ENCODE measurements at places on chromosomes 5 and 9.

DNA sequence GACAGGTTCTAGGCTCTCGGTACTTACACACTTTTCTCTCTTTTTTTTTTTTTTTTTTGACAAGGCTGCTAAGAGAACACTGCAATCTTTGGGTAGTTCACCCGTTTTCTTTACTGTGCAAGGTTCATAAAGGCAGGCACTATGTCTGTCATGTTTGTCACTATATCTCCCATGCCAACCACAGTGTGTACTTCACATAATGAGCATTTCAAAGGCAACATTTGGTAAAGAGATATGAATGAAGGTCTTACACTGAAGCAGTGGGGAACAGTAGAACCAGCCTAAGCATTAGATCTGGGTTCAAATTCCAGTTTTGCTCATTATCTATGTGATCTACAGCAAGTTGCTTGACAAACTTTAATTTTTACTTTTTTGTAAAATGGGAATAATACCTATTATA, 1.5 kb upstream of the HMGCR start:
- no peak for DNase-seq

GRCh38 chr9:5364294-5365024, 24.8 kb upstream of the RLN1 start:
- DNase-seq: peak; percentile 71

GRCh38 chr5:78659714-78660113, 11.1 kb upstream of the LHFPL2 start:
- DNase-seq: no peak

DNA sequence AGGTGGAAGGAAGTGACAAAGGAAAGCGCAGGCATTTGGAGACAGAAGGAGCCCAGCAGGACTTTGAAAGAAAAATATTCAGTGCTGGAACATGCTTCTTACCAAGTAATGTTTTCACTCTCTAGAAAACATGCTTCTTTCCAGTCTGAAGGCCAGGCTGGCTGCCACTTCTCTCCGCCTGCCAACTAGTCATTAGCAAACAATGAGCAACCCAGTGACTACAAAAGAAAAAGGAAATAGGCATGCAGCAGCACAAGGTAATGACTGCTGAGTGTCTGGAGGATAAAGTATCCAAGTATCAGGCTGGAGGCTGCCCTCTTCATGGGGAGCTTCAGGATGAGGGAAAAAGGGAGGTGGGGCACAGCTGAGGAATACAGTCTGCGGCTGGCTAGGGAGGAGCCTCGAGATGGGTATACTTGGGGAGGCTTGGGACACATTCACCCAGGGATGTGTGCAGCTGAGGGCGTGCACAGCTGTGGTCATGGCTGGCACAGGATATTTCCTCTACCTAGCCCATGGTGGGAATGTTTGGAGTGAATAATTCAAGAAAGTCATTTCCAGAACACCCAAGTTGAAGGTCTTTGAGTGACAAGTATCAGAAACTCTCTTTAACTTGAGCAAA, 161.5 kb upstream of the KIF2A start:
- DNase-seq: no peak

GRCh38 chr9:118091226-118091625, 387.0 kb downstream of the TLR4 start:
- DNase-seq: no peak

- no peak for DNase-seq
Measured at GRCh38 chr9:135291165-135291564, 188.4 kb upstream of the PPP1R26 start.

GRCh38 chr5:65874241-65874640, 52.1 kb upstream of the ERBIN start:
- DNase-seq: no peak

- DNase-seq: peak; percentile 46
Measured at GRCh38 chr5:76337953-76338451, 65.1 kb upstream of the IQGAP2 start.

DNA sequence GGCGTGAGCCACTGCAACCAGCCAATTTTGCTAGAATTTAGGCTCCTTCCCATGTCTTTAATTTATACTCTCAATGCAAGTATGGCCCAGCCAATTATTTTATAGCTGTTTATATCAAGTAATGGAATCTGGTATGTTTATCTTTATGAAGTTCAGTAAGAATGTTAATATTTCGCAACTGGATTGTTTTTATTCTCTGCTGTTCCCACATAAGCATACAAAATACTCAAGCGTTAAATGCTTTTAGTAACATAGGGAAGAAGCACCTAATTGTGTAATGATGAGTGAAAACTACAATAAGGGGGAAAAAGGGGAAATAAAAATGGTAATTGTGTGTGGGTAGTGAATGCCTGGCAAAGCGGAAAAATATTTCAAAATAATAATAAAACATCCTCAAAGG, 21.3 kb downstream of the PWWP2A start:
- no peak for DNase-seq

GRCh38 chr5:171428168-171428696, 8.8 kb downstream of the FGF18 start:
- no peak for DNase-seq

DNA sequence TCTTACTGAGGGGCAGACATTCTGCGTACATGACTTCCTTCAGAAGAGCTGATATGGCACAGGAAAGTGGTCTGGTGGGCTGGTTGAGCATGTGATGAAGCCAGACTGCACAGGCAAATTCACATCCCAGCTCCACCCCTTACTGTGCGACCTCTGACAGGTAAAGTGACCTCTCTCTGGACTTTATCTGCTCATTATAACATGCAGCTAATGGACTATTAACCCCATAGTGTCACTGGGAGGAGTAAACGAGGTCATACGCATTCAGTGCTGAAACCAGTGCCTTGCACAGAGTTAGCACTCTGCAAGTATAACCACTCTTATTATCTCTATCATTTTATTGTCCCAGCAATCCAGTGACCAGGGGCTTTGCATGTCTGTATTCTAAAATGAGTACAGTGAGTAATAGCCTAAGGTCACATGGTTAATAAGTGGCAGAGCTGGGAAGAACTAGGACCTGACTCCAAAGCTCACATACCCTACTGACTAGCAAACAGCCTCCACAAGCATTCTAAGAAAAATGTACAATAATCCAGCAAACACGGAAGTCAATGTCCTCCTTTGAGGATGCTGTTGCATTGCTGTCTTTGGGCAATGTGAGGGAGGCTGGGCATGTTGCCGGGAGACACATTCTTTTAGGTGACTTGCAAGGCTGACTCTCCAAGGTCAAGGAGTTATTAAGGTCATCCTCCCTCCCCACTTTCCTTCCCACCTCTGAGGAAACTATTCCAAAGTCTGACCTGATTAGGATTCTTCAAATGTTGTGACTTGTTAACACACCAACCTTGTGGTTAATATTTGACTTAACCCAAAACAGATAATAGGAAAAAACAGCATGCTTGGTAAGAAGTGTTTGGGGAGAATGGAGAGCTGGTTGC, 19.0 kb downstream of the GLRX start:
- DNase-seq: no peak

DNA sequence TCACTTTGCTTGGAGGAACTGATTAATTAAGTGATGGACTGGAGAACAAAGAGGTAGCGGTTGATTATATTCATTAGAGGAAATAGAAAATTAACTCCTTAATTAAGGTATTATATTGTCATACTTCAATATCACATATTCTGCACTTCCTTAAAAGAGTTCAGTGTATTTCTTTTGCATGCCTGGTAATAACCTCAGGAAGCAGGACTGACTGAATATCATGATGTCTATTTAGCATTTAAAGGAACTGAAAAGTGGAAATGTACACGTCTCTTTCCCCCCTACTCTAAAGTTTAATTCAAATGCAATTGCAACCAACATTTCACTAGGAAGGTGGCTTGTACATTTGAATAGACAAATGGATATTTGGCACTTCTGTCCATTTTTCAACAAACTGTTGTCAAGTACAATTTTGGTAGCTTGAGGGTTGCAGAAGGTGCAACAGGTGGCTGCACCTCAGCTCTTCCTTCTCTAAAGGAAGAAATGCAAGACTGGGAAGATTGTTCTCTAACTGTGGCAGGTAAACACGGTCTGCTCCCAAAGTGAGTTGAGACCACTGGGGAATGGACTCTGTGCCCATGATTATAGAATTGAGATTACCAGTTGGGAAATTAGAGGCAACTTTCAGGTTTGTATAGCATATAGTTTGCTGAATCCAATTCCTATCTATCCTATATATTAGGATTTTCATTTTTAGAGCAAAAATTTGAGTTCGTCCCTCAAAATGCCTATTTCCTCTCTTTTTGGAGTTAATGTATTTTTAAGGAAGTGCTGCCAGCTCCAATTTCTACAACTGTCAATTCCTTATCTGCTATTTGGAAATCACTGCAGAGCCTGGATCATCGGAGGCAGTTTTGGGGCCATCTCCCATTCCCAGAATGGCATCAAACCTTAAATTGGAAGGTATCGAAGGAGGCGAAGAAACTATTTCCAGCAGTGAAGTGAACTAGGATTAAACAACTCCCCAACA, 98.9 kb upstream of the TAF11L2 start:
- DNase-seq: no peak

DNA sequence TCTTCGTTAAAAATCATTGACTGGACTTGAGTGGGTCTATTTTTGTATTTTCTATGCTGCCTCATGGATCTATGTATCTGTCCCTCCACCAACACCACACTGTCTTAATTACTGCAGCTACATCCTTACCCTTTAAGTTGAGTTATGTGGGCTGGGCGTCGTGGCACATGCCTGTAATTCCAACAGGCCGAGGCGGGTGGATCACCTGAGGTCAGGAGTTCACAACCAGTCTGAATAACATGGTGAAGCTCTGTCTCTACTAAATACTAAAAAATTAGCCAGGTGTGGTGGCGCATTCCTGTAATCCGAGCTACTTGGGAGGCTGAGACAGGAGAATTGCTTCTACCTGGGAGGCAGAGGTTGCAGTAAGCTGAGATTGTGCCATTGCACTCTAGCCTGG, 48.2 kb downstream of the XRCC4 start:
- DNase-seq: no peak

DNA sequence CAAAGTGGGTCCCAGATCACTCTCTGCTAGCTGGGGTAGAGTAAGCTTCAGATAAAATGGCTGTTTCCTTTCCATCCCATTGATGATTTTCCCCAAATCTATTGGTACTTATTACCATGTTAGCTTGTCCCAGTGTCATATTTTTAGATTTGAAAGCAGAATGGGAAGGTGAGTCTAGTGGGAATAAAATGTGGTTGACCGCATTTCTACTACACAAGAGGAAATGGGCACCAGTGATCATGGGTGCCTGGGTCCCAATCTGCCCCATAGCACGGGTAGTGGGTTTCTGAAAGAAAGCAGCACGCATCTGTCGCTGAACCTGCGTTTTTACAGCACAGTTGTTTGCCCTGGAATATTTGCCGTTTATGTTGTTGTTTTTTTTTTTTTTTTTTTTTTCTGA, 20.1 kb downstream of the DAPK1 start:
- no peak for DNase-seq

GRCh38 chr5:73989956-73990355, 364.0 kb downstream of the ARHGEF28 start:
- no peak for DNase-seq

- no peak for DNase-seq
Measured at GRCh38 chr5:126561908-126562307, 33.1 kb downstream of the ALDH7A1 start.

DNA sequence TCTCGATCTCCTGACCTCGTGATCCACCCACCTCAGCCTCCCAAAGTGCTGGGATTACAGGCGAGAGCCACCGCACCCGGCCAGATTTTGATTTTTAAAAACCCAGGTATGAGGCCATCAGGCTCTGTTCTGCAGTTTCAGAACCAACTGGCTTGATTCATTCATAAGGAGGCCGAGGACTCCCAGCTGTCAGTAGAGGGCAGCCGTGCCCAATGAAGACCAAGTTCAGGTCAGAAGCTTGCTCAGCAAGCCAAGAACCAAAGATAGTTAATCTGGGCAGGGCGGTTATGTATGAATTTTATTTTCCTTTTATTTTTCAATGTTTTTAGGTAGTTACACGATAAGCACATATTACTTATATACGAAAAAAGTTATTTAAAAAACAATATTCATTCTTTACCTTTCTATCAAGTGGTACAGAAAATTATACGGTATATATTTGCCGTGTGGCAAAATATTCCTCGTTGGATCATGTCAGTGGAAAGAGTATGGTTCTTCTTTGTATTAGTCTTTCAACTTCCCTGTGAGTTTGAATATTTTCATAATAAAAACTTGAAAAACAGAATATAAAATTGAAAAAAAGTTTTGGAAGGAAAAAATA, 18.0 kb downstream of the MGAT1 start:
- peak; percentile 77 for DNase-seq

DNA sequence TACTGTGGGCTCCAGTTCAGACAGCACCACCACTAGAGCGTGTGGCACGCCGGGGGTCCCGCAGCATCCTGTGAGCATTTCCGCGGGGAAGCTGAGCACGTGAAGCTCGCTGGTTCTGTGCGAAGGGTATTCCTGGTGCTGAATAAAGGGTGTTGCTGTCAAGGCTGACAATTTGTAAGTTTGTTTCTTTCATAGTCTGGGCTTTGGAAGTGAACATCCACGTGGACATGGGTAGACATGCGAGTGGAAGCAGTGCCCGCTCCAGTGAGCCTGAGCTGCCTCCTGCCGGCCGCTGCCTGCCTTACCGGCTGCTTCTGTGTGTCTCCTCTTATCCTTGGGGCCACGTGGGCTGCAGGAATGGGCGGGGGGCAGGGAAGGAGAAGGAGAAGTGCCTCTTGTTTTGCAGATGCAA, 14.7 kb downstream of the NDUFS6 start:
- DNase-seq: no peak

- no peak for DNase-seq
Measured at GRCh38 chr5:31317665-31318064, 124.2 kb downstream of the CDH6 start.

Measured in activated CD4-positive, alpha-beta T cell treated with anti-CD3 and anti-CD28 coated beads, Interleukin-2, Interleukin-6, amounts not matched to agents 100 ng/mL and 50 ng/mL, durations not matched to agents 16 hours and 8 hours (primary cell).